Activated CD8-positive, alpha-beta memory T cell treated with anti-CD3 and anti-CD28 coated beads for 1 hour (primary cell): ENCODE measurements at places on chromosomes 4 and X.
A peak's percentile ranks its signal among the peaks of the same experiment; 100 is the strongest.

GRCh38 chr4:10160281-10160856 lies 43.8 kb upstream of the WDR1 start:
- DNase-seq = no peak

GRCh38 chr4:102787096-102787881 lies 26.5 kb upstream of the MANBA start:
- DNase-seq = no peak

DNA sequence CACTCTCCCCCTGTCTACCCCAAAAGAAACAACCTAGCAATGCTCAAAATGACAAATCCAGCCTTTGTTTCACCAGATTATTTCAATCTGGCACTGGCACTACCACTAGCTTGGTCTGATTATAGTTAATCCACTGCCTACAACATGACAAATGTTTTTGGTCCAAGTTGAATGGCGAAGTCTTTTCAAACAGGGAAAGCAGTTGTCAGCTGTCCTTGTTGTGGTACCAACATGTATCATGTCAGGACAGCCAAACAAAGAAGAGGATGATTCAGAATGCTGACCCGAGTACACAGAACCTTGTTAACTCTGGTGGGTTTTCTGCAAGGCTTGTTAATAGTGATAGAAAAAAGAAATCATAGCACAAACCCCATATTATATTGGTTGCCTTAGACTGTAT lies 160.8 kb upstream of the ANK2 start:
- no peak for DNase-seq

DNA sequence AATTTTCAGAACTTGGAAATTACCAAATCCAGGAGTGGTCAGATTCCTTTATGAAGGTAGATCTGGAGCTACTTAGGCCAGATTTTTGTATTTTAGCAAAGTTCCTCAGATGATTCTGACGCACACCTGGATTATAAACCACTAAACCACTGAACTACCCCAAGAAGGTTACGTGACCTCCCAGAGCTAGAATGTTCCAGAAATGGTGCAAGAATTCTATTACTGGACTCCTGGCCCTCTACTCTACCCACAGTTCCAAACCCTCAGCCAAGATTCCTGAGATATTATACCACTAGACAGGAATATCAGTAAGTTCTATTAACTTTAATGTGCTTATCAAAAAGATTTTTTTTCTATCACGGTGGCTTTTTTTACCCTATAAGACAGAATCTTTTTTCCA lies 67.1 kb downstream of the ABCG2 start:
- no peak for DNase-seq

GRCh38 chrX:155148724-155149537 lies 67.3 kb upstream of the VBP1 start:
- no peak for DNase-seq

GRCh38 chr4:148444296-148445070 lies 2.3 kb upstream of the NR3C2 start:
- DNase-seq = peak; percentile 12

DNA sequence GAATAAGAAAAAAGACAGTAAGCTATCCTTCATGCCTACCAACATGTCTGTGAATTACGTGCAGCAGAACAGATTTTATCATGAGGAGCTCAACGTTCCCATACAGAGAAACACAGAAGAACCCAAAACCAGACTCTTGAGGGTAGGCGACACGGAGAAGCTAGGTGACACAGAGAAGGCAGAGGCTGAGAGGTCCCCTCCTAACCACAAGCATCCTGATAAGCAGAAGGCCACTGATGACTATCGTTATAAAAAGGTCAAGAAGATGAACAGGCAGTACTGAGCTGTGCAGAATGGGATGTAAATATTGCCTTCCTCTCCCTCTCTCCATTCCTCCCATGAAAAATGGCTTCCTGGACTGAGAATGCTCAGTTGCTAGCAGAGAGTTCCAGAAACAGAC lies 350.2 kb upstream of the BOD1L1 start:
- DNase-seq = no peak

DNA sequence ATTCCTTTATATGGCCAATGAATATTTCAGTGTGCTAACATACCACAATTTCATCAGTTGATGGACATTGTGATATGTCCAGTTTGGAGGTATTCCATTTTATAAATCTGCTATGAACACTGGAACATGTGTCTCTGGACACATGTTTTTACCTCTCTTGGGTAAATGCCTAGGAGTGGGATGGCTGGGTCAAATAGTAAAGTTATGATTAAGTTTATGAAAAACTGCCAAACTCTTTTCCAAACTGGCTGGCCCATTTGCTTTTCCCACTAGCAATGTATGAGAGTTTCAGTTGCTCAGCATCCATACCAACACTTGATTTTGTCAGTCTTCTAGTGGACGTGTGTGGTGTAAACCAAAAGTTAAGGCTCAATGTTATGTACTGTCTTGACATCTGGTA lies 40.5 kb downstream of the CEP44 start:
- DNase-seq = no peak

GRCh38 chrX:153934762-153935325 lies at the start of gene NAA10:
Gene NAA10 (minus strand): TSS chrX:153935037. CDS start chrX:153934904, 133 bp downstream.
- DNase-seq = no peak

GRCh38 chr4:89995814-89996213 lies 101.2 kb downstream of the MMRN1 start:
- DNase-seq = no peak

DNA sequence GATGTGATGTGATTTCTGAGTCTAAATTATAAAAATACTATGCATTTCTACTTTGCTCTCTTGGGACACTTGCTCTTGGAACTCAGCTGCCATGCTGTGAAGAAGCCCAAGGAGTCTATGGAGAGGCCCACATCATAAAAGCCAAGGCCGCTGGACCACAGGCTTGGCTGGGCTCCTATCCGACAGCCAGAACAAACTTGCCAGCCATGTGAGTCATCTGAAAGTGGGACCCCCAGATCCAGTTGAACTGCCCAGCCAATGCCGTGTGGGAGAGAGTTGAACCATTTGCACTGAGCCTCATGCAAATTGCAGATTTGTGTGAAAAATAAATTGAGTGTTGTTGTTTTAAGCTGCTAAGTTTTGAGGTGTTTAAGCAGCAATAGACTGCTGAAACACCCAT lies 60.2 kb downstream of the TMEM154 start:
- DNase-seq = no peak

- DNase-seq = no peak
Observed at GRCh38 chr4:1543561-1543960, 137.3 kb upstream of the NKX1-1 start.

DNA sequence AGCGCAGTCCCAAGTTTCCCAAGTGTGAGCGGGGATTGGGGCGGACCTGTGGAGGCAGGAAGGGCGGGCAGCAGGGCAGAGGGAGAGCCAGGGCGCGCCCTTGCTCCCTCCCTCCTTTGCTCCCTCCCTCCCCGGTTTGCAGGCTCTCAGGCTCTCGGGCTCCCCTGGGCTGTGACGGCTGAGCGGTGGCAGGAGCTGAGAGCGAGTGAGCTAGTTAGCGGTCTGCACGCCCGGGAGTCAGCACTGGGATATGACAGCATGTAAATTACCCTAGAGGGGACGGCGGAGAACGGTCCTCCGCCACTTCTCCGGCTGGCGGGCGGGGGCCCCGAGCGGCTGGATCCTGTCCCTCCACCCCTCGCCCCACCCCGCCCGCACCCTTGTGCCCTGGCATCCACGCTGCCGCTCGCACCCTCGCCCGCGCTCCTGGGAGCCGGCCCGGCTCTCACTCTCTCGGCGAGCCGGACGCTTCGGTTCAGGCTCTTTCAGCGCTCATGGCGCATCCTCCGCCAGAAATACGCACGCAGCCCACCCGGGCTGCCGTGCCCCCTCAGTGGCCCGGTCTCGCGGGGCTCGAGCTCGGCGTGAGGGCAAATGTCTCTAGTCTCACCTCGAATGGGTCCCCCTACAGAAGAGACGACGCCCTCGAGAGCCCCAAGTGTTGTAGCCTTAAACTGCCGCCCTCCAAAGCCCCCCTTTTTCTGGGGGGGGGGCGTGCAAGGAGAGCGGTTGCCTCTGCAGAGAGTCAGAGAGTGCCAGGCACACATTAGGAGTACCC lies at the start of gene TSC22D3:
TSC22D3 (minus strand) TSS at position 54 of the 778 bp plus-strand sequence. CDS start 368 bp downstream, outside the sequence.
- DNase-seq = peak; percentile 25

GRCh38 chr4:86924811-86925210 lies 10.0 kb upstream of the AFF1 start:
- no peak for DNase-seq

- no peak for DNase-seq
Observed at GRCh38 chrX:12245650-12246645, 107.7 kb downstream of the FRMPD4 start.

- DNase-seq = no peak
Observed at GRCh38 chrX:77431227-77431626, 16.0 kb upstream of the FGF16 start.

DNA sequence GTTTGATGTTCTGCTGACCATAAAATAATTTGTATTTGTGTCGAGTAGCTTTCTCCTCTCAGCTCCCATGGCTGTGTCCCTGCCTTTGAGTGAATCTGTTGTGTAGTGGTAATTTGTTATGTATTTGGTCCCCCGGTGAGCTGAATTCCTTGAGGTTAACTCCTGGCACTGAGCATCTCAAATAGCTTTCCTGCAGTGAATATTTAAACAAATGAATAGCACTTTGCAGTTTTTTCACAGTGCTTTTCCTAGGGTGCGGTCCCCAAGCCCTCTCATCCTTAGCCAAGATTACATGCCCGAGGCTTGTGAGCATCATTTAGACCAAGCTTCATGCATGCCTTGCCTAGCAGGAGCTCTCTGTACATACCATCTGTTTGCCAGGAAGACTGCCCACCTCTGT lies 74.2 kb downstream of the CLDN34 start:
- no peak for DNase-seq
